ENCODE measurements at places on chromosomes 3 and 15.

DNA sequence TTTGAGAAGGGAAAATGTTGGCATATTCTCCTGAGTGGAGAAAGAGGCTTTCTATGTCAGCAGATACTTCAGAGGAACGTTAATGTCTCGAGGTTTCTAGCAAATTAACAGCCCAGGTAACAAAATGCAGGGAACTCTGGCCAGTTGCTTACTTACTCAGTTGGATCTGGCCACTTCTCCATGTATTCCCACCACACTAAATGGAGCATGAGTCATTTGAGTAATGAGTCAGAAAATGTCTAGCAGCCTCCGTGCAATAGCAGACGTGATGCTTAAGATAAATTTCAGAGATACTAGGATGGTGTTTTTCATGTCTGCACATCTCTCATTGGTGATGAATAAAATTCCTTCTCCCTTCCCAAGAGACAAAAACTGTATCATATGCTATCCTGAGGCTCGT is 671.5 kb downstream of the FHIT start:
- DNase-seq: no peak

GRCh38 chr3:196670339-196670738 is 30.8 kb downstream of the NRROS start:
- DNase-seq: no peak

DNA sequence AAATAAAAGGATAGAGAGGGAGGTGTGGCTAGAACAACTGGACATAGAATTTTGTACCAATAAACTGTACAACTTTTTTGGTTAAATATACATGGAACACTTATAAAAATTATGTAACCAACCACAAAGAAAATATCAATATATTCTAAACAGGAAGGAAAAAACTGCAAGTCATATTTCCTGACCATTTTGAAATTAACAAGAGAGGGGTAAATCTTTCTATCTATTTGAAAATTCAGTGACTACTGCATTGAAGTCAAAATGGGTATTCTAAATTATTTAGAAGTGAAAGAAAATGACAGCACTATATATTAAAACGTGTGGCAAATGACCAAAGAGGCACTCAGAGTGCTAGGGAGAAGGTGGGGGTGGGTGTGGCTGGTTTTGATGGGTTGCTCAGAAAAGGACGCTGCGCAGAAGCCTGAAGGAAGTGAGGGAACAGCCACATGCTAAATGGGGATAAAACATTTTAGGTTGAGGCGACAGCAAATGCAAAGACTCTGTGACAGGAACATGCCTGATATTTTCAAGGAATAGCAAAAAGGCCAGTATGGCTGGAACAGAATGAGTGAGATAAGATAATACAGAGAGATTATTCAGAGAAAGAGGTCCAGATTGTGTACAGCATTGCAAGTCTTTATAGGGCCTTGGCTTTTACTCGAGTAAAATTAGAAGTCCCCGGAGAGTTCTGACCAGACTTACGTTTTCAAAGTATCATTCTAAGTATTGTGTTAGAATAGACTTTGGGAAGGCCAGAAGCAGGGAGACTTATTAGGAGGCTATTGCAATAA is 41.1 kb downstream of the ERICH6 start:
- DNase-seq: no peak

GRCh38 chr3:152557302-152557999 is 277.5 kb upstream of the P2RY1 start:
- no peak for DNase-seq

Data from pons (tissue), 1 donor.